NAMALWA (cell line): ENCODE measurements at places on chromosomes 1 and 21.

DNA sequence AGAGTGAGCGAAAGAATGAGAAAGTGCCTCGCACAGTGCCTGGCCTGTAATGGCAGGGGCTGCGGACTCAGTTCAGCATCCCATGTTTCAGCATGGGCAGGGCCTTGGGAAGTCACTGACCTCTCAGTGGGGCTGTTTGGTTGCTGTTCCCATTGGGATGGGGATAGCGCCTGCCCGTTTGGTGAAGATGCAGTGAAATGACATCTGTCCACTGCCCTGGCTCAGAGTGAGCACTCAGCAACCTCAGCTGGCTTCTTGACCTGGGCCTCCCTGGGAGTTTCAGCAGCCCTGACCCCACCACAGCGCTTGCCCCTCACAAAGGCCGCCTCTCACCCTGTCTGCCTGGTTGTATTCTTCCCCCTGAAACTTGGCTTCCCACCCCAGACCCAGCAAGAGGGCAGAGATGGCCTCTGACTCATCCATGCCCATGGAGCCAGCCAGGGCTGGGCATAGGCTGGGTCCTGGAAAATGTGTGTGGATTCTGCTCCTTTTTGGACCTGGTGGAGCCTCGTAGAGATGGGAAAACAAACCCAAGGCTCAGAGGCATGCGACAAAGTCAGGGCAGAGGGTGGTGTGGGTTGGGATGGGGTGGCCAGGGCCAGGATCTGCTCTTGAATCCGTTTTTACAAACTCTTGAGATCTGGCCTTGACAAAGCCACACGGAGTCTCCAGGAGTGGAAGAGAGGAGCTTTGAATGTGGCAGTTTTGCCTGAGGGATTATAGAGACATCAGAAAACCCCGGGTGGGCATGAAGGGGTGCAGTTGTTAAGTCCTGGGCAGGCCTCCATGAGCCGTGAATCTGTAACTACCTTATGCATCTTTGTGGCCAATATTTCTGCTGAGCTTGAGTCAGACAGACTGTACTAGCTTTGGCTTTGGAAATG, 1.2 kb downstream of the XKR8 start:
- DNase-seq = no peak

- no peak for DNase-seq
Measured at GRCh38 chr1:202691816-202692215, 18.4 kb downstream of the SYT2 start.

DNA sequence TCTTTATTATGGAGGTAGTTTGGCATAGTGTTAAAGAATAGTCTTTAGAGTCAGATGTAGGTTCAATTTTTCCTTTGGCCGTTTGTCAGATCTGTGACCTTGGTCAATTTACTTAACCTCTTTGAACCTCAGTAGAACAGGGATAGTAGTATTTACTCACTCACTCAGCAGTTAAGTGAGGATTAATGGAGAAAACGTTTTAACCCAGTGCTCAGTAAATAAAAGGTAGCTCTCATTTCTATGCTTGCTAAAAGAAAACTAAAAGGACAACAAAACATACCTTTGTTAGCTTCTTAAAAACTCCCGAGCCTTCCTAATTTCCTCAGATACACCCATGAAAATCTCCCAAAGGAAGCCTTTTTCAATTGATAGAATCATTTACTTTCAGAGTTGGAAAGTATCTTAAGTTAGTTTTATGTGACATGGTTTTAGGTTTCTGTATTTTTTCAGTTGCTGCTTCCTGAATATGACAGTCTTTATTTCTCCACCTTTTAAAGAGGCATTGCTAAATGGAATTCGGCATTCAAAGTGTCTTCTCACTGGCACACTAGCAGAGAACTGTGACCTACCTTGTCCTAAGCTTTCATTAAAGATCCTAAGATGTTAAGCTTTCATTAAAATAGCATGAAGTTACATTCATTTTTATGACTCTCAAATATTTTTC, 7.8 kb downstream of the ABCD3 start:
- no peak for DNase-seq

- DNase-seq = no peak
Measured at GRCh38 chr21:42646836-42647235, 6.6 kb upstream of the PDE9A start.

GRCh38 chr1:9193233-9193625, 41.3 kb upstream of the H6PD start:
- DNase-seq = no peak

DNA sequence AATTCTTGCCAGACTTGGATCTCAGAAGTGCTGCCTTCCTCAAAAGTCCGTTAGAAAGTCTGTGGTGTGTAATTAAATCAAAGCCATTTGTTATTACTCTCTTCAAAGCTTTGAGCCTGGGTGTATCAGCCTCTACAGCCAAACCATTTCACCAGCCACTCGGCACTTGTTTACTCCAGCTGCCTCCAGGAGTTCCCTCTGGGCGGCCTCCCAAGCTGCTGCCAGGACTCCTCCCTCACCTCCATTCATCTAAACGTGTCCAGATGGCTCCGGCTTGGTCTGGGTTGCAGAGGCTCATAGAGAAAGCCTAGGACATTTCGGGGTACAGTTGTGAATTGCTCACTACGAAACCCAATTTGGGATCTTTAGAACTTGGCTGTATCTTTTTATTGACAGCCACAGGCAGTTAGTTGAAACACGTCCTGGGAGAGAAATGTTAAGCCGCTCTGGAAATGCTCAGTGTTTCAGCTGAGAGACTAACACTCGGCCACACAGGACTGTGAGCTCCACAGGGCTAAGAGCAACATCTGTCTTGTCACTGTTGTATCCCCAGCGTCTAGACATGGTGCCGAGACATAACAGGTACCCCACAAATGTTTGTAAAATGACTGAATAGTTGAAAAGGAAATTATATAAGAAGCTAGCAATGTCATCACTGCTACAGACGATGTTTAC, 116.9 kb upstream of the NGF start:
- DNase-seq = no peak

GRCh38 chr1:147225193-147225730, at the start of gene FMO5:
FMO5 (minus strand) TSS chr1:147225339; CDS start chr1:147225029, 310 bp downstream.
- DNase-seq = peak; percentile 74

DNA sequence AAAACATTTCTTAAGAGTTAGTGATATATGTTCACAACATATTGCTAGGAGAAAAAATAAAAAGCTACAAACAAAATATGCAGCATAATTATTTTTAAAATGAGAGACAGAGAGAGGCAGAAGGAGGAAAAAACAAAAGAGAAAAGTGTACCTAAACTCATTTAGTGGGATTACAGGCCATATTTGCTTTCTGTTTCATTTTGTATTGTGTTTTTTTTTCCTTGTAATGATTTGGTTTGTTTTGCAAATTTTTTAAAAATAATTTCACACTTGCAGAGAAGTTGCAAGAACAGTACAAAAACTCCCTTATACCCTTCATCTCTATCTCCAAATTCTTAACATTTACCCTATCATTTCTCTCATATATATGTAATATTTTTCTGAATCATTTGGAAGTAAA, 65.0 kb downstream of the LBR start:
- no peak for DNase-seq

DNA sequence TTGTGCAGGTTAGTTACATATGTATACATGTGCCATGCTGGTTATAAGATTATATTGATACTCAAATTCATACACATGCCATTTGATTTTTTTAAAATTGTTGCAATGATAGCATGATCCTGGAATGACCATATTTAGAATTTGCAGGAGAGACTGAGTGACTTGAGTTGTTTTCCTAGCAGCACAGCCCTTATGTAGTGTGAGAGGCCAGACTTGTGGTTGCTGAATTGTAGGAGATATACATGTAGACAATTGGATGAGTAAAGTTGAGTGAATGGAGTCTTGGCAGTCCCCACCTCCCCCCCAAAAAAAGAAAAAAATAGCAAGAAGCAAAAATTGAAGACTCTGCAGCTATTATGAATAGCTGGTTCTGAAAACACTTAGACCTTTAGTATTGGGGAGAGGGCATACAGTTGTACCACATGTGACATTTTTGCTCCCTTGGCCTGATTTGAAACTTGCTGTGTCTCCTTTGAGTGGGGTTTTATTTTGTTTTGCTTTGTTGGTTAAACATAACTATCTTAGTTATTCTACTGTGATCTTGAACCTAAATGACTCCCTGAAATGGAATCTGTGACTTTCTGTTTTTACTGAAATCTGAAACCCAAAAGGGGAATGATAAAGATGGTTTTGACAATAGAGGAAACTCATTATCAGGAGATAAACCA, 280.3 kb downstream of the HMCN1 start:
- DNase-seq = no peak

DNA sequence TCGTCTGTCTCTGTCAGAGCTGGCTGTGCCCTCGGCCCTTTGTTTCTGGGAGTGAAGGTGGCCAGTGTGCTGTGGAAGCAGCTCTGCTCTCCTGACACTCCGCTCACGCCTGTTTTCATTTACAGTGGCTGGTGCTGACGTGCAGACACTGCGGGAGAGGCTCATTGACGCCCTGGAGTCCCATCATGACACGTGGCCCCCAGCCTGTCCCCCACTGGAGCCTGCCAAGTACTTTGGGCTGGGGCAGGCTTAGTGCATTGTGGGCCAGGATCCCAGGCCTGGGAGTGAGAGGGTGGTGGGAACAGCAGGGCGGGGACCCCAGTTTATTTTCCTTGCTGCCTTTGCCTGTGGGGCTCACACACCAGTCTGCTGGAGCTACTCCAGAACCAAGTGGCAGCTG, 21.1 kb downstream of the QSOX1 start:
- DNase-seq = no peak

GRCh38 chr1:187682112-187682511, 853.4 kb downstream of the PLA2G4A start:
- DNase-seq = no peak

- DNase-seq = no peak
Measured at GRCh38 chr1:166903232-166903631, 27.2 kb upstream of the TADA1 start.

DNA sequence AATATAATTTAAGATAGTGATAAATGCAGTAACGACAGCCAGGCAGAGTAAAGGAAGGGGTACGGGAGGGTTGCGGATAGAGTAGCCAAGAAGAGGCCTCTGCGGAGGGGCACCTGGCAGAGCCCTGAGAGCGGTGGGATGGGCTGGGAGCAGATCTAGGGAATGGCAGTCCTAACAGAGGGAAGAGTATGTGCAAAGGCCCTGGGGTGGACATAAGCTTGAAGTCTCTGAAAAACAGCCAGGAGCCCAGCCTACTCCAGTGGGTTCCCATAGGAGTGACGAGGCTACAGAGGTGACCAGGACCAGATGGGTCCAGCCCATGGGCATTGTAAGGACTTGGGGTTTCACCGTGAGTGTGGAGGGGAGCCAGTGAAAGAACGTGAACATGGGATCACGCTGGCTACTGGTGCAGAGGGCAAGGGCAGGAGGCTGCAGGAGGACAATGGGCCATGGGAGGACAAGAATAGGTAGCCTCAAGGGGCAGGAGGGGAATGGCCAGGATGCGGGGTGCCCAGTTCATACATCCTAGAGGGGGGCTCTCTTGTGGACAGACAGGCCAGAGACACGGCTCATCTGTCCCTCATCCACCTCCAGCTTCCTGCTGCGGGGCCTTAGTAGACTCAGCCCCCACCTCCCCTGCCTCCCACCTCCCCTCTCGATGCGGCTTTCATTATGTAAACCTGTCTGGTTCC, 185.7 kb upstream of the VAMP3 start:
- no peak for DNase-seq

DNA sequence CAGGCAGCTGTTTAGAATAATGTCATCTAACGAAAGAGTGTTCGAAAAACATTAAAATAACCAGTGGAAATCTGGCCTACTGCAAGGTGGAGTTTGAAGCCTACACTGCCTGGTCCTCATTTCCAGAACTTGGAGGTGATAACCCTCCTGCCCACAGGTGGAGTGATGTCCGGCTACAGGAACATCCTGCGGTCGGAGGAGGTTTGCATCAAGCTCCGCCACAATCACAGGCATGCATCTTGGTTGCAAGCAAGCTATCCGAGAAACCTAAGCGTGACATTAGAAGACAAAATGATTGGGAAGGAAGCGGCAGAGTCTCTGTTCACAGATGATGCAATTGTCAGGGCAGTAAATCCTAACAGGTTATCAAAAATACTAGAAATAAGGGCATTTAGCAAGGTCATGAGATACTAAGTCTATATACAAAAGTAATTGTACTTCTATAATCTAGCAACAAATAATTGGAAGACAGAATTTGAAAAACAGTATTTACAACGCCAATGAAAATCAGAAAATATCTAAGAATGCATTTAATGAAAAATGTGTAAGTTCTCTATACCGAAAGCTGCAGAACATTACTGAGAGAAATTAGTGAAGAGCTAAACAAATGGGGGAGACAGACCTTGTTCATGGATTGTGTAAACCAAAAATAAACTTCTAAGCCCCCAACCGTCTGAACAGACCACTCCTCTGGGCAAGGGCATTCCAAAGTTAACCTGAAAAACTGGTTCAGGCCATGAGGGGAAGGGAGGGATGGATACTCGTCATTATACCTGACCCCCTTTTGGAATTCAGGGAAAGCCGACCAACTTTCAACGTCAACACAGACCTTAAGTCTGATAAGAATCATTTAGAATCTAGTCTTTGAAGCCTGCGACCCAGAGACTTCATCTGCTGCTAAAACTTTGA, 4.7 kb upstream of the SLC19A1 start:
- DNase-seq = no peak

DNA sequence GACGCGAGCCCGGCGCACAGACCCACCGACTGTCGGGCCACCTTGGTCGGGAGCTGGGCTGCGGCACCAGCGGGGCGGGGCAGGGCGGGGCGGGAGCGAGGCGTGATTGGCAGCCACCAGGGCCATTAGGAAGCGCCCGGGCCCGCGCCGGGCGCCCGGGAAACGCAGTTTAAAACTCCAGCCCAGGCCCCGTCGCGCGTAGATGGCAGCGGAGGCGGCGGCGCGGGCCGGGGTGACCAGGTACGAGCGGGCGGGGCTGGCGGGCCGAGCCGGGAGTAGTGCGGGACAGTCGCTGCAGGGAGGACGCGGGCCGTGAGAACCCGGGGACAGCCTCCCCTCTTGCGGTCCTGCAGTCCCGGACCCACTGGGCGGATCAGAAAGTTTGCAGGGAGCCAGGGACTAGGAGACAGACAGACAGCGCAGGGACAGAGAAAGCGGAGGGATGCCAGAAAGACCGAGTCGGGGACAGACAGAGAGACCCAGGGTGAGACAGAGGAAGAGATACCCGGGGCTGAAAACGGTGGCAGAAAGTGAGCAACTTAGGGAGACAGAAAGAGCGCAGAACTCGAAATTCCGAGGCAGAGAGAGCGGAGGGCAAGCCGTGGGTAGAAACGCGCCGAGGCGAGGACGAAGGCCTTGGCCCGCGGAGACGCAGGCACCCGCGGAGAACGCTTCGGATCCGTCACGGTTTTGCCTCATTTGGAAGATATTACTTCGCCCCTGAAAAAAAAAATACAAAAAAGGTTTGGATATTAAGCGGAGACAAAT, at the start of gene DMBX1:
TSS of gene DMBX1 (plus strand) at position 199 of the 768 bp plus-strand sequence. CDS start 17,175 bp downstream, outside the sequence.
- DNase-seq = no peak

GRCh38 chr1:39671433-39671792, 494 bp downstream of the NT5C1A start:
- DNase-seq = no peak

GRCh38 chr1:207202480-207202879, 98.4 kb downstream of the C4BPA start:
- no peak for DNase-seq
